GM23248 (cell line): ENCODE measurements at places on chromosomes 2 and 18.
A peak's percentile ranks its signal among the peaks of the same experiment; 100 is the strongest.

DNA sequence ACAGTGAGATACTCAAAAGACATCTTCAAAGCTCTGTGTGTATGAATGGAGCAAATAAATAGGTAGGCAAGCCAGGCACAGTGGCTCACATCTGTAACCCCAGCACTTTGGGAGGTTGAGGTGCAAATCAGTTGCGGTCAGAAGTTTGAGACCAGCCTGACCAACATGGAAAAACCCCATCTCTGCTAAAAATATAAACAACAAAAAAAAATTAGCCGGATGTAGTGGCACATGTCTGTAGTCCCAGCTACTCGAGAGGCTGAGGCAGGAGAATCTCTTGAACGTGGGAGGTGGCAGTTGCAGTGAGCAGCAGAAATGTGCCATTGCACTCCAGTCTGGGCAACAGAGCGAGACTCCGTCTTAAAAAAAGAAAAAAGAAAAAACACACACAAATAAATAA is 945.1 kb upstream of the PIK3C3 start:
- no peak for DNase-seq

DNA sequence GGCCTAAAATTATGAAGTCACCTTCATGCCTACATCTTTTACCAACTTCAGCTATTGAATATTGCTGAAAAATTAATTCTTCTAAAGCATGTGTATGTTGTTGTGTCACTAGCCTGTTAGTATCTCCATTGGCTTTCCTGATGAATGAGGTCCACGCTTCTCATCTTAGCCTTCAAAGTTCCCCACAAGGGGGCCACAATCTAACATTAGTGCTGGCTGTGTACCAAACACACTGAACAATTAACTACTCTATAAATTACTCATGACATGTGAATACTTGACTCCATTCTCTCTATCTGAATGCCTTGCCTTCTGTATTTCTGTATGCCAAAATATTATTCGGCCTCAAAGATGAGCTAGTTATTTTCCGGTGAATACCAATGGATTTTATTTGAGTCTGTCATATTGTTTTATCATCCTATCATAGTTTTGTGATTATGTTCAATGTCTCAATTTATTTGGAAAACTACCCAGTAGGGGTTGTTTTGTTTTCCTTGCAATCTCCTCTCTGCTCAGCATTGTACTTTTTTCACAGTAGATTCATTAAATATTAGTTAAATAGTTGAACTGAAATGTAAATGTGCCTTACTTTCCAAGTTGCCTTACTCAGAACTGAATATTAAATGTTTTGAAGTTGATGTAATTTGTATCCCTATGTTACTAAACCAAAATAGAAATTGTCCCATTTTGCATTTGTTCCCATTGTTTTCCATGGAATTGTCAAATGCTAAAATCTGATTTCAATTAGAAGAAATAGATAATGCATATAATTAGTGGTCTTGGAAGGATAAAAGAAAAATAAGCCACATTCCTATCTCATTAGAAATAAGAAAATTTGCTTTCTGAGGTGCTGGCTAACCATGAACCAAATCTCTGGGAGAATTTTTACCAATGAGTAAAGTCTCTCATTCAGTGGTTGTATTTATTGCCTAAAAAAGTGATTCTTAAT is 208.4 kb upstream of the COL3A1 start:
- DNase-seq, result peak; percentile 63

DNA sequence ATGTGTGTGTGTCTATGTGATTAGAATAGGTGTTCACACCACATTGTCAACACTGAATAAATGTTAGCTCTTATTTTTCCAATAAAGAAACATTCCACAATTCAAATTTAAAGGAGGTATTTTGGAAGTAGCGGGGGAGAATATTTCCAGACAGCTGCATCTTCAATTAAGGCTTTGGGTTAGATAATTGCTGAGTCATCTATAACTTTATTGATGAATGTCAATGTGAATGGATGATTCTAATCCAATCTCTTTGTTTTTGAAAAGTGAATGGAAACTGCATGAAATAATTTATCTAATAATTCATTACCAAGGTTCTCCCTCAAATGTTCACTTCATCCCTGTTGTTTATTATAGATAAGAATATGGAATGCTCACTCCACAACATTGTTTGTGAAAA is 625.2 kb downstream of the IRS1 start:
- DNase-seq, result no peak

GRCh38 chr2:130805613-130806012 is 31.1 kb upstream of the ARHGEF4 start:
- DNase-seq, result no peak

- DNase-seq, result peak; percentile 11
Measured at GRCh38 chr2:119156105-119156890, 2.3 kb downstream of the C1QL2 start.

- DNase-seq, result no peak
Measured at GRCh38 chr2:241168366-241168765, 18.1 kb downstream of the PPP1R7 start.

- no peak for DNase-seq
Measured at GRCh38 chr2:62313449-62314227, 117.7 kb downstream of the B3GNT2 start.

DNA sequence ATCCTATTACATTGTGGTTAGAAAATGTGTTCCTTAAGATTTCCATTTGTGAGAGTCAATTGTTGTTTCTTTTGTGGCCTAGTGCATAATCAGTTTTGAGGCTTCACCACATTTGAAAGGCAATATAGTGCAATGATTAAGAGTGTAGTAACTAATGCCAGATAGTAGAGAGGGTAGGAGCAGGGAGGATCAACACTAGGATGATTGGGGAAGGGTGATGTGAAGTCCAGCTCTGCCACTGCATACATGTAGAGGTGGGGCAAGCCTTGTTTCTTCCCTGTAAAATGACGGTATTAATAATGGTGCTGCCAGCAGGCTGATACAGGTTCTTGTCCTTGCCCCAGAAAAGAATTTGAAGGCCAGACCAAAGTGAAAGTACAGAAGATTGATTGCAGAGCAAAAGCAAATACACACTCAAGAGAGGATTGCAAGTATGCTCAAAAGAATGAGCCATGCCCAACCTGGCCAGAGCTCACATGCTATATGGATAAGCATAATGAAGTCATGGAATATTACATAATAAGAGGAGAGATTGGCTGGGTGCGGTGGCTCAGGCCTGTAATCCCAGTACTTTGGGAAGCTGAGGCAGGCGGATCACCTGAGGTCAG is 8.0 kb downstream of the SP100 start:
- peak; percentile 33 for DNase-seq

- peak; percentile 47 for DNase-seq
Measured at GRCh38 chr2:63587814-63588384, 378 bp downstream of the WDPCP start.

GRCh38 chr18:12540751-12541150 is 117.2 kb downstream of the SPIRE1 start:
- DNase-seq, result no peak

DNA sequence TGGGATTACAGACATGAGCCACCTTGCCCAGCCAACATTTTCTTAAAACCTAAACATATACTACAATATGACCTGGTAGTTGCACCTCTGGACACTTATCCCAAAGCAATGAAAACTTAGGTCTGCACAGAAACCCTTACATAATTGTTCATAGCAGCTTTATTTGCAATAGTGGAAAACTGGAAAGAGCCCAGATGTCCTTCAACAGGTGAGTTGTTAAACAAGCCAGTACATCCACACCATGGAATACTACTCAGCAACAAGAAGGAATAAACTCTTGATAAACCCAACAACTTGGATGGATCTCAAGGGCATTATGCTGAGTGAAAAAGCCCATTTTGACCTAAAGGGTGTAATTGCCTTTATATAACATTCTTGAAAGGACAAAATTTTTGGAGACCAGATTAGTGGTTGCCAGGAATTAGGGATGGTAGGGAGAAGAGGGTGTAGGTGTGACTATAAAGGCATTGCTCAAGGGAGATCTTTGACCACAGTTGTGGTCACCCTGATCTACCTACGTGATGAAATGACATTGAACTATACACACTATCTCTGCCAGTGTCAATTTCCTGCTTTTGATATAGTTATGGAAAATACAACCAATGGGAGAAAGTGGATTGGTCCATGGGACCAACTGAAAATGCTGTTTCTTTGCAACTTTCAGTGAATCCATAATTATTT is 11.9 kb upstream of the AMMECR1L start:
- no peak for DNase-seq

GRCh38 chr2:174603280-174603679 is 5.7 kb upstream of the WIPF1 start:
- DNase-seq, result peak; percentile 85

DNA sequence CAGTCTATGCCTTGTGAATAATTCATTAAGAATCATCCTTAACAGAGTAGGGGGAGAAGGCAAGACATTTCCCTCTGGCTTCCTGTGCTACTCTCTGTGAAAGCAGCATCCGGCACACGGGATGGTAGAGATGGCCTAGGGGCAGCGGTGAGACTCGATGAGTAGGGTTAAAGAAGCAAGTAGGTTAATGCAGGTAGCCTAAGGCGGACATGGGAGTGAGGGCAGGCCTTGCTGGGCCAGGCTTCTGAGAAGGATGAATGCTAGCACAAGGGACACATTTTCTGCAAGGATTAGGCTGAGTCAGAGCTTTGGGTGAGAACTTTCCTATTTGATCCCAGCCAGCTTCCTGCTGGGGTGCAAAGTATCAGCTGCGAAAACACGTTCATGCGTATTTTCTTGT is 80.8 kb downstream of the NXPH2 start:
- DNase-seq, result no peak

DNA sequence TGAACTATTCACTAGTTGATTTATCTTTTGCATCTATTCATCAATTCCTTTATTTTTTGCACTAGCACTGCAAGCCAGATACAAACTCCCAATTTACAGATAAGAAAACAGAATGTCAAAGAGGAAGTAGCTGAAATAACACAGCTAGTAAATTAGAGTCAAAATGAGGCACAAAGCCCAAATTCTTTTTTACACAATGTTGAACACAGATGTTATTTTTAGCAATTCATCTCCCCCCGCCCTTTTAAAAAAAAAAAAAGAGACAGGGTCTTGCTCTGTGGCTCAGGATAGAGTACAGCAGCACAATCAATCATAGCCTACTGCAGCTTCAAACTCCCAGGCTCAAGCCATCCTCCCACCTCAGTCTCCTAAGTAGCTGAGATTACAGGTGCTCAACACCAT is 127.8 kb downstream of the CCBE1 start:
- no peak for DNase-seq

DNA sequence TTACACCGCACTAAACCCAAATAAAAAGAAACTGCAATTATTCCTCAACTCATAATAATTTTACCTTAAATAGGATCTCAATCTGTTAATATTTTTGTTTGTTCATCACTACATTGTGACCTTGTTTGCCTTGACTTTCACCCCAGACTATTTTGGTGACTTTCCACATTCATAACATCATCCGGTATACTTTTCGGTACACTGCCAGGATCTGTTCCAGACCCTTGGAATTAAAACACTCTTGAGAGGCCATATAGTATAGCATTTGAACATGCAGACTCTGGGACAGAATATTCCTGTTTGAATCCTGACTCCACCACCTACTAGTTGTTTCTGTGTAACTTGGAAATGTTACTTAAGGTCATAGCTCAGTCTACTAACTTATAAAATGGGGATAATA is 577.4 kb downstream of the METTL4 start:
- no peak for DNase-seq

DNA sequence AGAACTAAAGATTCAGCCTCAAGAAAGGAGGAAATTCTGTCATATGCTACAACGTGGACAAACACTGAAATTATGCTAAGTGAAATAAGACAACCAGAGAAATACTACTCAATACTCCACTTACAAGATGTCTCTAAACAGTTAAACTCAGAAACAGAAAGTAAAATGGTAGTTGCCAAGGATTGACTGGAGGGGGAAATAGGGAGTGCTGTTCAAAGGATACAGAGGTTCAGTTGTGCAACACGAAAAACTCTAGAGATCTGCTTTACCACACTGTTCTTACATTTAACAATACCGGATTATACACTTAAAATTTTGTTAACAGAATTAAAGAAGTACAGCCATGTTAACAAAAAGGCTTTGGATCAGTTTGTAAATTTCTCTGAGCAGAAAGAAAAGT is 39.8 kb upstream of the C2orf15 start:
- DNase-seq, result peak; percentile 7

DNA sequence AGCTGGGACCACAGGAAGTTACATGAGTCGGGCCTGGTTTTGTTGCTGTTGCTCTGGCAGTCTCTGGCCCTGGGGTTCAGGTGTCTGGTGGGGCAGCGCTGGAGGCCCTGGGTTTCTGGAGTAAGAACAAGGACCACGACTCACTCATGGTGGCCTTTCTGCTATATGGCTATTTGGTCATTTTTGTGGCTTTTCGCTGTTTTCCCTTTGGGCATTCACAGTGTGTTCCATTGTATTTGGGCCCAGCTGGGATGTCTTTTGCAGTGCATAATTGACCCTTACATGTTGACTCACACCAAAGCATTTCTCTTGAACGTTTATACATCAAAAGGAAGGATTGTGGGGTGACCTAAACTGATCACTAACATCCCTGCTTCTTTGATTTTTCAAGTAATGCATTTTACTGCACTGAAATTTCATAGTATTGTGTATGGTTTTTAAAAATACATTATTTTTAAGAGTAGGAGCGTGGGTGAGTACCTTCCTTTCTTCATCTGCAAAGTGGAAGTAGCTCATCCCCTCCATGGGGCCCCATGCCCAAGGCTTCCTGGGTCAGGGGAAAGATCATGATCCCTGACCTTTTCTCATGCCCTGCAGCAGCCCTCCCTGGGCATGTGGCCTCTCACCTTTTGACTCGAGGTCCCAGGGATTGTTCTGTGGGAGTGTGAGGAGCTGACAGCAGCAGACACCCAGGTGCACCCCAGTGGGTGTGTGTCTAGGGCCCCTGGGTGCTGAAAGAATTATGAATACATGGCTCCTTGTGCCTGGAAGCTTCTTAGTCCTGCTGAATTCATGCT is 225.5 kb downstream of the AGAP1 start:
- DNase-seq, result no peak

GRCh38 chr2:240572141-240573031 is 4.1 kb downstream of the RNPEPL1 start:
- no peak for DNase-seq
